ENCODE measurements at places on chromosomes 2 and 18.

- no peak for DNase-seq
Measured at GRCh38 chr2:127347734-127348392, 39.9 kb downstream of the MAP3K2 start.

GRCh38 chr18:44039826-44040225 lies 640.9 kb upstream of the SETBP1 start:
- no peak for DNase-seq

- no peak for DNase-seq
Measured at GRCh38 chr2:113174376-113174750, 592 bp downstream of the PSD4 start.

DNA sequence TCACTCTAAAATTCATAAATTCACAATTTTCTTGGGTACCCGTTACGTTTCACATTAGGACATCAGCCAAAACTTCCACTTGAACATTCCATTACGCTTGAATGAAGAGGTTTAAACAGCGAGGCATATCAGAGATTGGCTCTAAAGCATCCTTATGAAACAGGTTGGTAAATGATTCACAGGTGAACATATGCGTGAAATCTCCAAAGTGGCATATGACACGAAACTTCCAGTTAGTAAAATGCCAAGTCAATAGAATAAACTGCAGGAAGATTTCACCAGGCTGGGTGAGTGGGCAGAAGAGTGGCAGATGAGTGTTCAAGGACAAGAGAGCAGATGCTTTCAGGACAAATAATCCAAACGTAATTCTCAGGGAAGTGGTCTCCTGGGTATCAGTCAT lies 33.9 kb upstream of the GLS start:
- DNase-seq: no peak

GRCh38 chr18:3179430-3180089 lies 40.2 kb downstream of the MYOM1 start:
- DNase-seq: no peak

DNA sequence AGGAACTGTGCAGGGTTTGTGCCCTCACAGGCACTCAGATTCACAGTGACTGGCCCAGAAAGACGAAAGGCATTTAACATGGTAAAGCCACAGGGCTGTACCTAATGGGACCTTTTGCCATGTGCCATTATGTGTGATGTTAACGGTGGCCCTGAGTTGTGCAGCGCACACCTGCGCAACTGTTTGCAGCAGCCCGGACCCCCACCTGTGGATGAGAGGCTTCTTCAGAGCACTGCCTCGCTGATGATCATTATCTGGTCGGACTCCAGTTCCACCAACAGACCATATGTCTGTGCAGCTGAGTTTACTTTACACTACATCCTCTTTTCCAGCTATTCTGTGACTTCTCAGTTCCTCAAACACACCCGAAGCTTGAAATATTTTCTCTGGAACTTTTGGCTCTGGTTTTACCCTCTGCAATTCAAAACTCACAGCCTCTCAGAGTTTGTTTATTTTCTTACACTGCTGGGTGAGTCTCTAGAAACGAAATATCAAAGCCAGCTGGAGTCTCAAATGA lies 35.6 kb upstream of the UBE2F start:
- DNase-seq: no peak

DNA sequence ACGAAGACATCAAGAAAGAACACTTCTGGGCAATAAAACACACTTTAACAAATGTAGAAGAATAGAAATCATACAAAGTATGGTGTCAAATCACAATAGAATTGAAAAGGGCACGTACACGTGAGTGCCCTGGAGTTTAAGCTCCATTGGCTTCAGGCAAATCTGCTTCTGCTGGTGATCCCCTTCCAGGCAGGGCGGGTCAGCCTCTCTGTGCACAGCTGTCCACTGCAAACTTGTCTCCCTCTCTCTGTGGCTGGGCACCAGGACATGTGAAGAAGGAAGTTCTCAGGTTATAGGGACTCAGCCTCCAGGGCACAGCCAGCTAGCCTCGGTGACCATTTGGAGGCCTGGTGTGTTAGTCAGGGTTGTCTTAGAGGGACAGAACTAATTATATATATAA lies 66.0 kb downstream of the ST3GAL5 start:
- no peak for DNase-seq

DNA sequence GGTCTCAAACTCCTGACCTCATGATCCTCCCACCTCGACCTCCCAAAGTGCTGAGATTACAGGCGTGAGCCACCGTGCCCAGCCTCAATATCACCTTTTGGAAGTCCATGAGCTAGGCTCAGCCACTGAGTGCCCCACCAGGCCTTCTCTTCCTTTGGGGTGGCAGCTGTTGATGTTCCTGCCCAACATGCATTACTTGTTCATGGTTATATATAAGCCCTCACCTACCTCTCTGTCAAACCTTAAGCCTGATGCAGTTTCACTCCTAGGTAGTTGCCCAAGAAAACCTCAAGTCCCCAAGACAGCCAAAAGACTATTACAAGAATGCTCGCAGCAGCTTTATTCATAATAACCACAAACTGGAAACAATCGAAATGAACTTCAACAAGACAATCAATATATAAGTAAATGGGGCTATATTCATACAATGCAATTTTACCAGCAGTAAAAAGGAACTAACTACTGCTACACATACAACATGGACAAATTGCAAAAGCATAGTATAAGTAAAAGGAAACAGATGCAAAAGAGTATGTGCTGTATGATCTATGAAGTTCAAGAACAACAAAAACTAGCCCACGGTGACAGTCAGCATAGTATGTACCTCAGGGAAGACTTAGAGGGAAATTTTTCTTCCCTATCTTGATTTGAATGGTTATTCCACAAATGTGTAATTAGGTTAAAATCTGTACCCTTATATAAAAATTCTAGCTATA lies 59.6 kb upstream of the REL start:
- DNase-seq: no peak

- DNase-seq: no peak
Measured at GRCh38 chr2:97764559-97765263, 51.3 kb downstream of the ZAP70 start.

Measured in activated T-helper 1 cell treated with anti-CD3 and anti-CD28 coated beads, Interleukin-12 subunit alpha, Interleukin-12 subunit beta, Interleukin-2, Interleukin-4 antibody, amounts not matched to agents 30 ng/mL and 10 ng/mL and 1 ng/mL, durations not matched to agents 14 hours and 24 hours and 36 hours (primary cell).